ENCODE measurements at places on chromosomes 11 and 22. TPM values are rescaled to one million over a fixed set of nuclear protein-coding genes. Genes with fewer than 3 reads are reported as not detected.

- DNase-seq = peak; percentile 42
Observed at GRCh38 chr11:46247659-46248058, 29.8 kb upstream of the CREB3L1 start.

- DNase-seq = no peak
Observed at GRCh38 chr11:11078344-11079086, 220.7 kb upstream of the ZBED5 start.

DNA sequence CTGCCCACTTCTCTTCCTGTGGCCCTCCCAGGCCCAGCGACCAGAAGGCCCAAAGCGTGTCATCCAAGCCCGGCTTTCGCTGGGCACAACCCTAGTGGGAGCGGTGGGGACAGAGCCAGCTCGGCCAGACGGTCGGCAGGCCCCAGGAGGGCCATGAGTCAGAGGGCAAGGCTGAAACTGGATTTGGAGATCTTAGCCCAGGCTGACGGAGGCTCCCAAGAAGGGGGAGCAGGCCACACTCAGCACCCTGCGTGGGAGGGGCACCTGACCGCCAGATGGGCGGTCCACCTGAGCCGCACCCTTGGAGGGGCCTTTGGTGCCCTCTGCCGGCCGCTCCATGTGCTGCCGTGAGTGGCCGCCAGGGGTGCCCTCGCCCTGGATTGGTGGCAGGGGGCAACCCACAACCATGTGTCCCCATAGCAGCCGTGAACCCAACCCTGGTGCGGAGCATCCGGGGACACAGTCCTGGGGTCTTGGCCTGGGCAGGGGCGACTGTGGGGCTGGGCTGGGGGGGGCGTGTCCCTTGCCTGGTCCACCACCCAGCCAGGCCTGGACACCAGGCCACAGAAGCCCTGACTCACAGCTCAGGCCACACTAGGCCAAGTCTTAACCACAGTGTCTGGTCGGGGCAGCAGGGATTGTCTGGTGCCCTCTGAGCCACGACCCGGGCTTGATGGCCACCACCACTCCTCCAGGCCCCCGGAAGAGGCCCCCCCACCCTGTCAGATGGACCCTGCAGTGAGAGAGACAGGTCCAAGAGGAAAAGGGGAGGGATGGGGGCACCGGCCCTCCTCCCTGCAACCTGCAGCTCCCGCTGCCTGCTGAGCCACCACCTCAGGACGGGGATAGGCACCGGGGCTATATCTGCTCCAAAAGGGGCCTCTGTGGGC, 19.2 kb upstream of the TALDO1 start:
- peak; percentile 83 for DNase-seq

- no peak for DNase-seq
Observed at GRCh38 chr11:12798609-12799011, 124.4 kb downstream of the TEAD1 start.

DNA sequence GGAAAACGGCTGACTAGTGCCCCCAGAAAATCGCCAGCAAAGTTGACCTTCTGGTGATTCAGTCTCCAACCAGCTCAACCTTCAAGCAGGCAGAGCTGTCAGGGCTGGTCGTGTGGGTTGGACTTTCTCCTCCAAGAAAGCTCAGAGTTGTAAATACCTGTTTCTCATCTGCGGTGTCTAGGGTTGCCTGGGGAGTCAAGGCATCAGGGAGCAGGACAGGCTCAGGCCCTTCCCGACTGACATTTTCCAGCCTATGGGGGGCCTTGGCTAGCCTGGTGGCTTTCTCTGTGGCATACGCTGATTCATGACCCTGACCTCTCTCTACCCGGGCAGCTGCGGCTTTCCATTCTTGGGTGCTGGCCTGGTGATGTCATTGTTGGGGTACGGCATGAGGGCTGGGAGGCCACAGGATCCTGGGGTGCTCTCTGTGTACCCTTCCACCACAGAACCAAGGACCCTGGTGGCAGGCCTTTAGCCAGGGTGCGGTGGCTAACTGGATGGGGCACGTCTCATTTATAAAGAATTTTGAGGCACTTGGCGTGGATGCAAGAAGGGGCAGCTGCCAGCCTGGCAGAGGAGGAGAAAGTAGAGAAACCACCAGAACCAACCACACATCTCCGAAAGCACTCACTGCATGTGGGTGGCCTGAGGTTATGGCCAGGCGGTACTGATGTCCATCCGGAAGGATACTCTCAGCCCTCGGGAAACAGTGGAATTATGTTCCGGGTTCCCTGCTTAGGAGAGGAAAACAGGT, 64.9 kb downstream of the BCR start:
- no peak for DNase-seq

DNA sequence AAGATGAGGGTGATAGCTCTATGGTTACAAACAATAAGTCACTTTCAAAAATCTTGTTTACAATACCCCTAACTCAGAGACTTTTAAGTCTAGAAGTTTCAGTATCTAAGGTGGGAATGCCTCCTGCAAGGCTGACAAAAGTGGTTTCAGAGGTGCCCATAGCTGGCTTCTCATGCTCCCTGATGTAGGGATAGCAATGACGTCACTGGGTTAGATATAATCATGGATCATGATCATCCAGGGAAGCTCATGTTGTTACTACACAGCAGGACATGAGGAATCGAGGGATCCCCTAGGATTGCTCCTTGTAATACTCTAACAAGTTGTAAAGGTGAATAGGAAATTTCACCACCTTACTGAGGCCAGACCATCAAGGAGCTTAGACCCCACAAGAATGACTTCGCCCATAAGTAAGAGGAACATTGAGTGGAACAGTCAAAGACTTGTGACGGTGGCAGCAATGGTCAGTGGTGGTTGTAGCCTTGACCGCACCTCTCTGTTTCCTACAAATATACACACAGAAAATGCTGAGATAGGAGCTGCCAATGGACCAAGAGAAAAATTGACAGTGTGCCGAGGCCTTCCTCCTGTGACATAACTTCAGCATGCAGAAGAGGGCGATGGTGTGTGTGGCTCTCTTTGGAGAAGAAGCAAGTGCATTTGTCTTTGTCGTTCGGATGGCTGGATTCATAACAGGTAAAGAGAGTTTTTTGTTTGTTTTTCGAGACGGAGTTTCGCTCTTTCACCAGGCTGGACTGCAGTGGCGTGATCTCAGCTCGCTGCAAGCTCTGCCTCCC, 15.6 kb downstream of the APOL4 start:
- DNase-seq = no peak

DNA sequence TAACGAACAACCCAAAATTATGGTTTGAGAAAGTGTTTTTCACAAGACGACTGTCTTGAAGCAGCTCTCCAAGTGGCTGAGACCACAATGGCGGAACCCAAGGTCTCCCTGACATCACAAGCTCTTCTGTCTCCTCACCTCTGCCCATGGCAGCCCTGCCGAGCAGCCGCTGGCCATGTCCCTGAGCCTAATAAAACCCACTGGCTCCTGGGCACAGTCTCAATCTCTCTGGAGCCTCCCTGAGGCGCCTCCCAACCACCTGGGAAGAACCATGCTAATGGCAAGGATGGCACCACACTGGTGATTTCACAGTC, 50.0 kb downstream of the CLTCL1 start:
- no peak for DNase-seq

GRCh38 chr11:95791709-95792033, 1.4 kb downstream of the CEP57 start:
- no peak for DNase-seq

GRCh38 chr11:115527534-115528125, 23.4 kb upstream of the CADM1 start:
- no peak for DNase-seq

- DNase-seq = no peak
Observed at GRCh38 chr11:65069217-65069616, 10.9 kb upstream of the NAALADL1 start.

- no peak for DNase-seq
Observed at GRCh38 chr11:63851364-63851763, 12.5 kb downstream of the MARK2 start.

GRCh38 chr22:48084041-48084728, 1321.7 kb downstream of the TBC1D22A start:
- no peak for DNase-seq

DNA sequence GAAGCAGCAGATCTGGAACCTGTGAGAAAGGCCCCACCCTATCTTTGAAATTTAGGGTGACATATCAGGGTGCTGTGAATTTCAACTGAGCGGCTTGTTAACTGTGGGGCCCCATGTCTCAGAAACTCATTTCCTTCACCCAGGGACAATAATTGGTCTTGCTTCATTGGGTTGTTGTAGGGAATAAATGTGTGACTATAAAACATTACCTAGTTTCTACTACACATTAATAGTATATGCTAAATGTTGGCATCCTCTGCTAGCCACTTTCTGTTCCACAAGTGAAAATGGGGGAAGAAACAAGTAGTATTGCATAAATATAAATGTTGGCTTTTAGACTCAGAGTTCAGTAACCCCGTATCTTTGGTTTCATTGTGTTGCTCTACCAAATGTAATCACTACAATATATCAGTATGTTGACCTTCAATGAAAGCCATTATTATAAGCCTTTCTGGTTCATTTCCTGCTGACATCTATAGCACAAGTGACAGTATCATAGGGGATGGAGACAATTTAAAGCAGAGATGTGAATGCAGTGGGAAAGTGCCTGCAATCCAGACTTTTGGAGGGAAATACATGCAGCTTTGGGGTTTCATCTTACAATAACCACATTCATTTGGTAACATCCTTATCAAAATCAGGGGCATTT, 905.5 kb upstream of the RAG2 start:
- no peak for DNase-seq

- no peak for DNase-seq
Observed at GRCh38 chr11:111135101-111135500, 110.4 kb upstream of the POU2AF2 start.

The MRGPRX1 gene
- not detected for polyA plus RNA-seq

The FGF4 gene
- not detected for polyA plus RNA-seq

The PTPRCAP gene
- 2.5 TPM for polyA plus RNA-seq

The ZFPL1 gene
- 72.2 TPM for polyA plus RNA-seq

The EXPH5 gene
- polyA plus RNA-seq = 2.6 TPM

The IL10RA gene
- polyA plus RNA-seq = not detected

The RAPSN gene
- not detected for polyA plus RNA-seq

All from cardiac muscle cell (in vitro differentiated cells and primary cell).